Activated CD4-positive, CD25-positive, alpha-beta regulatory T cell (primary cell): ENCODE measurements at places on chromosomes 5 and 9.

GRCh38 chr9:91693226-91693625 is 256.8 kb downstream of the ROR2 start:
- no peak for DNase-seq

GRCh38 chr9:92745331-92745730 is 19.3 kb downstream of the BICD2 start:
- DNase-seq, result no peak

DNA sequence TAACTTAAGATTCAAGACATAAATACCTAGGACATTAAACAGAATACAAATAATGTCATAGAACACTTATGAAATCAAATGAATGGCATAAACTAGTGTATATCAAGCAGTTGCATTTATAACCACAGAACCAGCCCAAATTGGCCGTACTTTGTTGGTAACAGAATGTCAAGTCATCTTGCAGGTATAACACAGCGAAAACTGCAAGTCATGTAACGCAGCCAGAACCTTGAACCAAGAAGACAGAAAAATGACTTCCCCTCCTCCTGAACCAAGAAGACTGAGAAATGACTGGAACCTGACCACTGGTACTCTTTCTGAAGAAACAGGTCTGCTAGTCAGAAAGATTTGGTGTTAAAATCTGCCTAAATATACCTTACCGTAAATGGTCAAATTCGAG is 38.9 kb downstream of the ANKRD31 start:
- no peak for DNase-seq

DNA sequence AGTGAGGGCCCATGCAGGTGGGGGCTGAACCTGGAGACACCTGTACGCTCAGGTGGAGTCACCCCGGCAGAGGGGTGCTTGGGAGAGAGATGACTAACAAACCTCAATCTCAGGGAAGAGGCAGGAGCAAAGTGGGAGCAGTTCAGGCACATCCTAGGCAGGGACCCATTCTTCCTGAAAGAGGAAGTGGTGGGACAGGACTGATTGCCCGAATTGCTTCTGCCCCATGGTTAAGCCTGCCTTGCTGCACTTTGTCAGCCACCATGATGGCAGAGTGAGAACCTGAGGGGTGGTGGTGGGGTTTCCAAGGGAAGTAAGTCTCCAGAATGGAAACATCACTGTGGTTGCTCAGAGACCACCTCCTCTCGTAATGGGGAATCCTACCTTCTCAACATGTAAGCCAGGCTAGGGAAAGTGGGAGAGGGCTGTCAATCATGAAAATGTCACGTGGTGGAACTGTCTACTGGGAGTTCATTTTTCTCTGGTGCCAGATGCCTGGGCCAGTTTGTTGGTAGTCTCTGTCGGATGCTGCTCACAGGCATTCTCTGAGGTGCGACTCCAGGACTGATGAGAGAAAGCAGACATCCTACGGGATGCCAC is 150.4 kb downstream of the HSPA4 start:
- no peak for DNase-seq

DNA sequence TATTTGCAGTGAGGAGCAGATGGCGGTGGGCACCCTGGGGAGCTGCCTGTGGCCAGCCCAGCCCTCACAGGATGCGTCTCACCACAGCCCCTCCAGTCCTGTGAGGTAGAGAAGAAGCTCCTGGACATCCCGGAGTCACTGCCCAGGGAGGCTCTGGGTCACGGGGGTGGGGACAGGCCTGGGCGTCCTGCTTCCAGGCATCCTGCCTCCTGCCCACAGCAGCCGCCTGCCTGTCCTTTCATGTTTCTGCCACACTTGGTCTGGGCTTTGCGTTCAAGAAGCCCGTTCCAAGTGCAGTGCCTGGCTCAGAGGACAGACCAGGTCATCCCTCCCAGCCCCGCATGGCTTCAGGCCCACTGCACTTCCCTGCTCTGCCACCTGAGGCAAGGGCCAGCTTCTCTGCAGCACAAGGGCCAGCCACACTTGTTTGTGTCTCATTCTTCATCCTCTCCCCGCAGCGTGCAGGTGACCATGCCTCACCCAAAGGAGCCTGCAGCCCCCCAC is 38.2 kb downstream of the ZDHHC11B start:
- DNase-seq, result no peak

GRCh38 chr5:141863569-141864178 is 14.5 kb downstream of the PCDH1 start:
- DNase-seq, result no peak

GRCh38 chr9:72932619-72933018 is 20.2 kb downstream of the ALDH1A1 start:
- no peak for DNase-seq

DNA sequence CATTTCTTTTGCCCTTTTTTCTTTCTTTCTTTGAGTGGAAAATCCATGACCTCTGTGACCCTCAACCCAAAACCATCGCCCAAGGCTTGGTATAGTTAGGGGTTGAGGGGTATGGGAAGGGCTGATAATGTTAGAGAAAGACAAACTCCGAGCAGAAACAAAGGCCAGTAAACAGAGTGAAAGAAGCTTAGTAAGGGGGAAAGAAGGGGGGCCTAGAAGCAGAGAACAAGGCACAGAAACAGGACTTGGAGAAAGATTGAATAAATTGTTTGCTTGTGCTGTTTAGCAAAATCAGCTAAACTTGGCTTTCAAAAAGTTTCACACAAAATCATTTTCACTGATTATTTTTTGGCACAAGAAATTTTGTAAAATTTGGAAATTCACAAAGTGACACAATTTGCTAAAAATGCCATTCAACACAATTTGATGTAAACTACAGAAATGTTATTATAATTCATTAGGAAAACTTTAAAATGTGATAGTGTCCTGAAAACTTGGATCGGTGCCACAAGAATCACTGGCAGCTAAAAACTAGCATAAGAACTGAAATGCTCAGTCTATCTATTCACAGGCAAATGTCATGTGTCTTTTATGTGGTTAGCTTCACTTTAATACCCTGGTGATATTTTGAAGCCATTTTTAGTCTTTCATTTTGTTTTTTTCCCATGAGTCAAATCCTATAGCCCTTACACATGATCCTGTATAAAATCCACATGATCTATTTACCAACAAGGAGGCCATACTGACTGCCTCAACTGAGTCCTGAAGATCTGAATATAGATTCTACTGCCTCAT is 276.4 kb downstream of the NR2F1-AS1 start:
- DNase-seq, result no peak

- no peak for DNase-seq
These were observed 75.4 kb downstream of the STK32A start for GRCh38 chr5:147310059-147310704.

DNA sequence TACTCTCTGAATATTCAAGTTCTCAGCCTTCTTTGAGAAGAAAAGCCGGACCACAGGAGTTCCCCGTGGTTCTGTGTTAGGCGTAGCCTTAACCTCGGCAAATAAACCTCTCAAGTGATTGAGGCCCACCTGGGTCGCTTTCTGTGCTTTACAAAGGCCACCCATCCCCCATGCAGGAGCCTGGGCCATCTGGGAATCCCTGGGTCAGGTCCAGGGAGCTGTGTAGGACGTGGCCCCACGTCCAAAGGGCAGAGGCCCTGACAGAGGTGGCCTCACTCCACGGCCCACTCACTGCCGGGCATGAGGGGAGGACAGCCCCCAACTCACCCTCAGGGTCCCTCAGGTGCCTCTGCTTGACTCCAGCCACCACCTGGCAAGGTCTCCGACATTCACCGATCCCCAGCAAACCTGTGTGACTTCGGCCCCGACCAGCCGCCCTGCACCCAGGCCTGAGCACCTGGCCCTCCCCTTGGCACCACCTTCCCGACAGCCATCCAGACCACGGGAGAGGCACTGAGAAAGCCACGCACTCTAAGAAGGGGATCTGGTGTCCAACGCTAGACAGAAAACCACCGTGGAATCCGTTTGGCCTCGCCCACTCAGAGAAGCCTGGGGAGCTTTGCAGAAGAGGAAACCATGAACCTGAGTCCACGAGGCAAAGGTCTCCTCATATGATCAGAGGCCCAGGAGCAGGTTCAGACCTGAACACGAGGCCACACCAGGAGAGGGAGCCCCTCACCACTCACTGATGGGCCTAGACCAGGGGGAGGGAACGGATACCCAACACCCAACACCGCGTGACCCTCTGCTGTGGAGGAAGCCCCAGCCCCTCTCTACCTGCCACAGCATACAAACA is 4.5 kb downstream of the SLC12A7 start:
- no peak for DNase-seq

- no peak for DNase-seq
These were observed 614 bp upstream of the LCN6 start for GRCh38 chr9:136748666-136749611.

DNA sequence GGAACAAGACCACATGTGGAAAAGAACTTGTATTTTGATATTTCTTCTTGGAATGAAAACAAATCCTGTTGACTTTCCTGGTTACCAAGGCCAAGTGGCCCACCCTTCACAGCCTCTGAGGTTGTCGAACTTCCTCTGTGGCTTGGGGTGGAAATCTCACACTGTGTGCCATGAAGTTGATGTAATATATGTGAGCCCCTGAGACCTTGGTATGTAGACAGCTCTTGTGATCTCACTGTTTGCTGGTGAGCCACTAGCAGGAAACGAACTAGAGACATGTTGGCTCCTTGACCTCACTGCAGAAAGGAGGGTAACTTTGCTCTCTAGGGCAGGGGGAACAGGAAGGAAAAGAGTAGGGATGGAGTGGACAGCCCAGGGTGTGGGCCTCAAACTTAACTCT is 159.4 kb downstream of the ARHGAP26 start:
- DNase-seq, result no peak

DNA sequence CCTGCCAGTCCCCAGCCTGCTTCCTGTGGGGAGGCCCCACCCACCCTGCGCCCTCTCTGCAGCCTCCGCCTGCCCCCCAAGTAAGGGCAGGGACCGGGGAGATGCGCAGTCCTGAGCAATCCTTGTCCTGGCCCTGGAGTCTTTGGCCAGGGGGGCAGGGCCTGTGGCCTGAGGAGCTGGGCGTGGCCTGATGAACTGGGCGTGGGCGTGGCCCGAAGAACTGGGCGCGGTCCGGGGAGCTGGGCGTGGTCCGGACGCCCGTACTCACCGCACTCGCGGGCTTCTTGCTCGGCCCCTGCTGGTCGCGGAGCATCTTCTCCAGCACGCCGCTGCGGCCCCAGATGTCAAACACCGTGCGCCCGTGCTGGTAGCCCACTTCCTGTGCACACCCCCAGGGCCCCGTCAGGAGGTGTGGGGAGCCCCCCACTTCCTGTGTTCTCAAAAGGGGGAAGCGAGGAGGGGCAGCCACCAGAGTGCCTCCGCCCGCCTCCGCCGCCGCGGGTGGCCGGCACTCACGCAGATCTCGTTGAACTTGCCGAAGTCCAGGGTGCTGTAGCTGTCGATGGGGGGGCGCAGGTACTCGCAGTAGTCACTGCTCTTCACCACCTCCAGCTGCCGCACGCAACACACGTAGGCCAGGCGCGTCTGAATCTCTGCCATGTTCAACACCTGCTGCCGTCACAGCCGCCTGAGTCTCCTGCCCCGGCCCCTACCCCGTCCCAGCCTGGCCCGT is 2.7 kb upstream of the NSMF start:
- DNase-seq, result peak; percentile 89

- no peak for DNase-seq
These were observed 669 bp upstream of the ZFP37 start for GRCh38 chr9:113057193-113057592.

DNA sequence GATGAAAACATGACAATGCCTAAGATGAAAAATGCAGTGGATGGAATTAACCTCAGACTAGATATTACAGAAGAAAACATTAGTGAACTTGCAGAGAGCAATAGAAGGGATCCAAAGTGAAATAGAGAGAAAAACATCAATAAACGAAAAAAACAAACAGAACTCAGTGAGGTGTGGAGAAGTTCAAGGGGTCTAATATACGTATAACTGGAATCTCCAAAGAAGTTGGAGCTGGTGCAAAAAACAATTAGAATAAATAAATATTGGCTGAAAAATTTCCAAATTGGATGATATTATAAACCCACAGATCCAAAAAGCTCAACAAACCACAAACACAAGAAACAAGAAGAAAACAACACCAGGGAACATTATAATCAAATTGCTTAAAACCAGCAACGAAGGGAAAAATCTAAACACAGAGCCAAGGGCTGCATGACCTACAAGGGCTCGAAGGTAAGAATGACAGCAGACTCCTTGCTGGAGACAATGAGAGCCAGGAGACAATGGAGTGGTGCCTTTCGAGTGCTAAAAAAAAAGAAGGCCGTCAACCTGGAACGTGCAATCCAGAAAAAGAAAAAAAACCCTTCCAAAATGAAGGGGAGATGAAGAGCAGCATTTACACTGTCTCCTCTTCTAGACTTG is 11.8 kb downstream of the FAM163B start:
- DNase-seq, result no peak

DNA sequence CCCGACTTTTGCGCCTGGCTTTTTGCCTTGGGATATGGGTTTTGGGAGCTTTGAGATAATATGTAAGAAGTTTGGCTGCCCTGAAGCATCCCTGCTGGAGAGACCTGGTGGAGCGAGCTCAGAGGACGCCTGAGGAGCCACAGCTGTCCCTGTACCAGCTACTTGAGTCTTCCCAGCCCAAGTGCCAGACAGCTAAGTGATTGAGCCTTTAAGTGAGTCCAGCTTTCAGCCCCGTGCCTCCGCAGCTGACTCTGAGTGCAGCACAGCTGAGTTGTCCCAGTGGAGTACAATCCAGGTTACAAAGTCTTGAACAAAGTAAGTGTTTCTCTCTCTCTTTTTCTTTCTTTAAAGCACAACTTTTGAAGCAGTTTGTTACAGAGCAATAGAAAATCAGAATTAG is 203.8 kb upstream of the DAP start:
- DNase-seq, result no peak

GRCh38 chr9:113541019-113541900 is 77.7 kb downstream of the RGS3 start:
- no peak for DNase-seq

DNA sequence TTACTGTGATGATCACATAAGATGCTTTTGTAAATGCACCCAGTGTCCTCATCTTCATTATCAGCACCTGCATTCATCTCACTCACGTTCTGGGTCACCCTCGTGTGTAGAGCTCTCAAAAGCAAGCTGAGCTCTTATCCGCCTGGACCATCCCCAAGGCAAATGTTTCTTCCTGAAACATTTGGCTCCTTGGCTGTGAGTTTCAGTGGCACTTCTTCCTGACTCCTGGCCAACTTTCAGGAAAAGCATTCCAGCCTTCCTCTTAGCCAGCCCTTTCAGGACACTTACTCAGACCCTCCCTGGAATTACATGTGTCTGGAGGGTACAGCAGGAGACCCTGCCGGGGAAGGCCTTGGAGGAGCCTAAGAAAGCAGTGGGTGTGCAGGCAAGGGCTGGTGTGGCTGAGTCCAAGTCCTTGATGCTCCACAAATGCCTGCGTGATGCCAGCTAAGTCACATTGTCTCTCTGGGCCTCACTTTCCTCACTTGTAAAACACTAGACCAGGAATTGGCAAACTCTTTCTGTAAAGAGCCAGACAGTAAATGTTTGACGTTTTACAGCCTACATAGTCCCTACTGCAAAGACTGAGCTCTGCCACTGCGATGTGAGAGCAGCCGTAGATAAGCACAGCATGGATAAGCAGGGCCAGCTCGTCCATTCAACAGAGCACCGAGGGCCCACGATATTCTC is 72.1 kb downstream of the PDE6A start:
- no peak for DNase-seq

DNA sequence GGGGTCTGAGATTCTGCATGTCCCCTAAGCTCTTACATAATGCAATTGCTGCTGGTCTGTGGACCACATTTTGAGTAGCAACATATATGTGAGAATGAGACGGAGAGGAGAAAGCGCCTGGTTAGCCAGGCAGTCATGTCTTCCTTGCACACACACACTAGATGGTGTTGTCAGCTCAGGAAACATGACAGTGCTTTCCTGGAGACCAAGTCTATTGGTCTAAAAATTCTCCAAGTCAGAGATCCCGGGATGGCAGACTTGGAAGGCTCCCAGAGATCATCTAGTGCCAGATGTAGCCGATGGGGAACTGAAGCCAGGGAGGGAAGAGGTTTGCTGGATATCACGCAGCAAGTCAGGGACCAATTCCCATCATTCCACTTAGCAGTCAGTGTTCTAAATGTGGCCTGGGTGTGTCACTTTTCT is 53.4 kb downstream of the GALNT12 start:
- DNase-seq, result no peak
